HS-27A (cell line): ENCODE measurements at places on chromosomes 1 and 21.

DNA sequence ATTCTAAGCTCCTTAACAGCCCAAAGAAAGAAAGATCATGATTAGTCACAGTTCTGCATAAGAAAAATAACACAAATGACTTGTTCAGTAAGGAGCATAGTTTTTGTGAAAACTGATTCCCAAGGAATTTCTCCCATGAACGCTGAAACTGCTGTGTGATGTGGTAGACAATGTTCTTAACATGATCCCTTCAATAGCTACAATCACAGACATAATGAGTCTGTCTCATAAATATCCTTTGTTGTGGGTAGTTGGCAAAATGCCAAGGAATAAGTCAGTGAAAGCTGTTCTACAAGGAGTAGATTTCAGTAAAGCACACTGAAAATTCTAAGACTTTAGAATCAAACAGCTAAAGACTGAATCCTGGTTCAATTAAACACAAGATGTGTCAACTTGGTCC is 404.8 kb downstream of the HLX start:
- peak; percentile 5 for DNase-seq

DNA sequence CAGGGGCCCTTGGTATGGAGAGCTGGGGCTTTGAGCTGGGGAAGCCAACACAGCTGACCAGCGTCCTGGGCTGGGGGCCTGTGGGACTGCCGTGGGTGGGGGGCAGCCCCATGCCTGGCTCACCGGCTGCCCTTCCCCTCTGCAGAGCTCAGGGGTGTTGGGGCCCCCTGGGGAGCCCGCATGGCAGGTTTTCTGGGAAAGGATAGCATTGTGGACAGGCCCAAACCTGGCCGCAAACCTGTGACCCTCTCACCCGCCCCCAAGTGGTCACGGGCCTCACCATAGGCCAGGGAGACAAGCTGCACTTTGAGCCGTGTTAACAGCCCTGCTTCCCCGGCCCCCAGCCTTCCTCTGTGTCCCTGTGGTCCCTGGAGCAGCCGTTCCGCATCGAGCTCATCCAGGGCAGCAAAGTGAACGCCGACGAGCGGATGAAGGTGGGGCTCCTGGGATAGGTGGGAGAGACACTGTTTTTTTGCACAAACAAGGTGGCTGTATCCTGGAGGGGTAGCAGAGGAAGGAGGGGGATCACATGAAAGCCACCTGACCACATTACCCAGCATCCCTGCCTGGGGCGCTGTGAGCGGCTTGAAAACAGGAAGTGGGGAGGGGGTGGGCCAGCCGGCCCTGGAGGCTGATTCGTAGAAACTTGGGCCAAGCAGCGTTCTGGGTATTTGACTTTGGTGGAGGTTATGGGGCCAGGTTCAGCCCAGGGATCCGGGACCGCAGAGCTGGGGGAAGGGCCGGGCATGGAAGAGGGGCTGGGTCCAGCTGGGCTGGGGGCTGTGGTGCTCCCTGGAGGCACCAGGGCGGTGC is 65.9 kb downstream of the PIK3CD start:
- DNase-seq = no peak

DNA sequence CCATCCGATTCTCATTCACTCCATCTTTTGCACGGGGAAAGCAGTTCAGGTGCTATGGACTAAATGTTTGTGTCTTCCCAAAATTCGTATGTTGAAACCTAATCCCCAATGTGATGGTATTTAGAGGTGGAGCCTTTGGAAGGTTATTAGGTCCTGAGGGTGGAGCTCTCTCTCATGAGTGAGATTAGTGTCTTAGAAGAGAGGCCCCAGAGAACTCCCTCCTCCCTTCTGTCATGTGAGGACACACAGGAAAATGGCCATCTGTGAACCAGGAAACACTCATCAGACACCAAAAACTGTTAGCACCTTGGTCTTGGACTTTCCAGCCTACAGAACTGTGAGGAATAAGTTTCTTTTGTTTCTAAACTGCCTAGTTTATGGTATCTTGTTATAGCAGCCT is 15.8 kb upstream of the CCDC190 start:
- no peak for DNase-seq

GRCh38 chr1:166479052-166479631 is 312.3 kb upstream of the FAM78B start:
- no peak for DNase-seq

- DNase-seq = no peak
Observed at GRCh38 chr1:199995096-199995685, 32.3 kb upstream of the NR5A2 start.

DNA sequence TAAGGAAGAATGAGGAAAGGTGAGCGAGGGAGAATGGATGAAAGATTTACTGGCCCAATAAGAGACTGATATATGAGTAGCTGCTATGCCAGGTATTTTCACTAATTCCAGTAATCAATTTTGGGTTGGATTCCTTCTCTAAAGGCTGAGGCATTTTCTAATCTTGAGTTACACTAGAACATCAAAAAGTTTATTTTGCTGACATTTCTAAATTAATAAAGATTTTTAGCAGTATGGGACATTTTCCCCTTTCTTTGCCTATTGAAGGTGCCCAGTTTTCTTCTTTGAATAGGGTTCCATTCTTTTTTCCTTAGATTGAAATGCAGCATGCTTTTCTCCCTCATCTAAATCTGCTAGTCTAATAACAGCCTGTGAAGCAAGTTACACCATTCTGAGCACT is 52.9 kb downstream of the ZNHIT6 start:
- no peak for DNase-seq

DNA sequence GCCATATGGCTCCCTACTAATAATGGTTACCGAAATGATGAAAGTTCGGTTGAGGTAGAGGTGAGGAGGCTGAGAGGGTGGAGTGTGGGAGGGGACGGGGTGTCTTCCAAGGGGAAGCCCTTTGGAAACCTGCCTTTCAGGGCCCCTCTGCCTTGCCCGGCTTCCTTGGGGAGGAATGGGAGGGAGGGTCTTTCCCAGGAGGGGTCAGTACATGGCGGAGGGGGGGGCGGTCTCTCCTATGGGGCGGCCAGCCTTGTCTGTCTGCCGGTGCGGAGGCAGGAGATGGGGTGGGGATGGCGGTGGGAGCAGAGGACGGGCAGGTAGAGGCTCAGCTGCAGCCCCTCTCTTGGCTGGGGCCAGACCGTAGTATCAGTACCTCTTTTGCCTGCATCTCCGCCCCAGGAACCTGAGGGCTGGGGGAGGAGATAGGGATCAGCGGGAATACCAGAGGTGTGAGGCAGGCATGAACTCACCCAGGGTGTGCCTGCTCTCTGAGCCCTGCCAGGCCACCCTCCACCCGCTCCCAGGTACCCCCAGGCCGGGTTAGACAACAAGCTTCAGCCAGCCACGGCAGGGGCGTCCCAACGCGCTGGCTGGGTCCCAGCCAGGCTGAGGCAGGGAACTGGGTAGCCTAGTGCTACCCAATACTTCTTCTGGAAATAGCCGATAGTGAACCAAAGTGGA is 79.4 kb upstream of the POU3F1 start:
- no peak for DNase-seq

DNA sequence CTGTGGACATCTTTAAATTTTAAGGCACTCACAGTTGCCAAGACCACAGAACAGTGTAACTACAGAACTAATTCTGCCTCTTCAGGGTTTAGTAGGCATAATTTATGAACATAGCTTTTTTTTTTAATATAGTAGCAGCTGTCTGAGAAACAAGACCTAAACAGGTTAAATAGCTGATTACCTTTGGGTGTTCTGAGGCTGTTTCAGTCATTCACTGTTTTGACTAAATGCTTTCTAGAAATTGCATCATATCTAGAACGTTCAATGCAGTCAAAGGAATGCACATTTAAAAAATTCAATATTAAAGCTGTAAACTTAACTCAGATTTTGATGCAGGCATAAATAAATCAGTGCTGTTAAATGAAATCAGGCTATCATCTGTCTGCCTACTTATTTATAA is 101.6 kb downstream of the BRINP3 start:
- DNase-seq = no peak

GRCh38 chr1:155261493-155261851 is 688 bp downstream of the SCAMP3 start:
- no peak for DNase-seq

- DNase-seq = no peak
Observed at GRCh38 chr1:186310307-186310706, 64.7 kb downstream of the TPR start.
